NCI-H1417 (cell line): ENCODE measurements at places on chromosomes 5 and 9.

GRCh38 chr9:88322906-88323566 lies 65.2 kb upstream of the SPIN1 start:
- DNase-seq, result no peak

DNA sequence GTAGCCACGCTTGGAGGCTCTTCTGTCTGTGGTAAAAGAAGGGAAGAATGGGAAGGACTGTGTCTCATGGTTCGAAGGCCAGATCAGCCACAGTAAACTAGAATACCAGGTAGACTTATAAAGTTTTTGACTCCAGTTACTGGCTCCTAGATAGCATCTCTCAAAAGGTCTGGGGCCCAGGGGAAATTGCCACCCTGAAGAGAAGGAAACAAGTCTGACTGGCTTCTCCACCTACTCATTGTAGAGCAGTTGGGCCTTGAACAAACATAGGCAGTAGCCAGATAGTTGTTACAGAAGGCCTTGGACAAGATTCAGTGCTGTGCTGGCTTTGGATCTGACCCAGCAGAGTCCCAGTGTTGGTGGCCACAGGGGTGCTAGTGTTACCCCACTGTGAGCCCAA lies 890.4 kb downstream of the EFNA5 start:
- DNase-seq, result no peak

GRCh38 chr5:91207248-91207647 lies 175.9 kb downstream of the ARRDC3 start:
- DNase-seq, result no peak

GRCh38 chr5:54621048-54621447 lies 103.5 kb downstream of the SNX18 start:
- no peak for DNase-seq

DNA sequence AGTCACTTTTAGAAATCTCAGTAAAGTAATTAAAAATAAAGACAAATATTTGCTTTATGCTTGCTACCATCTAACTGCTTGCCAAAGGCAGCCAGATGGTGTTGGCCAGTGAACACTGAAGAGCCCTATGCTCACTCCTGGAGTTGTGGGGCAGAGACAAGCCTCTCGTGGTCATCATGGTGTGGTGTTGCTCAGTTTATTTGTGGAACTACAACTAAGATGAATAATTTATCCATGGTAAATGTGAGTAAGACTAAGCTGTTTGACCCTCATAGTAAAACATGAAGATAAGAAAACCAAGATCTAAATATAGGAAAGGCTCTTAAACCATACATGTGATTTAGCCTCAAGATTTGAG lies 100.7 kb downstream of the PDE8B start:
- DNase-seq, result no peak

DNA sequence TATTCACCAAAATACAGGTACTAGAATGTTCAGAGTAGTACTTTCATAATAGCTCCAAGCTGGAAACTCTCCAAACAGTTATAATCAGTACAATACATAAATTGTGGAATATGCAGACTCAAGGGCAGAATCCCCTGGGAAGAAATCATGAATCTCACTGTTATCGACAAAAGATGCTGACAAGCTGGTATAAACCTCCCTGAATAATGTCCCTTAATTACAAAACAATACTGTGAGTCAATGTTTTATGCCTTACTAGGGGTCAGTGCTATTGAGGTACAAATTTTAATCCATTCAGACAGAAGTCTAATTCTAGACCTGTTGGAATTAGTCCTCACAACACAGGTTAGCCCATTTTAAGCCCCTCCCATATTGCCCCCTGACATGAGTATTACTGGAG lies 532.3 kb downstream of the DTWD2 start:
- no peak for DNase-seq

GRCh38 chr9:79684711-79685575 lies 113.2 kb downstream of the TLE4 start:
- DNase-seq, result no peak

DNA sequence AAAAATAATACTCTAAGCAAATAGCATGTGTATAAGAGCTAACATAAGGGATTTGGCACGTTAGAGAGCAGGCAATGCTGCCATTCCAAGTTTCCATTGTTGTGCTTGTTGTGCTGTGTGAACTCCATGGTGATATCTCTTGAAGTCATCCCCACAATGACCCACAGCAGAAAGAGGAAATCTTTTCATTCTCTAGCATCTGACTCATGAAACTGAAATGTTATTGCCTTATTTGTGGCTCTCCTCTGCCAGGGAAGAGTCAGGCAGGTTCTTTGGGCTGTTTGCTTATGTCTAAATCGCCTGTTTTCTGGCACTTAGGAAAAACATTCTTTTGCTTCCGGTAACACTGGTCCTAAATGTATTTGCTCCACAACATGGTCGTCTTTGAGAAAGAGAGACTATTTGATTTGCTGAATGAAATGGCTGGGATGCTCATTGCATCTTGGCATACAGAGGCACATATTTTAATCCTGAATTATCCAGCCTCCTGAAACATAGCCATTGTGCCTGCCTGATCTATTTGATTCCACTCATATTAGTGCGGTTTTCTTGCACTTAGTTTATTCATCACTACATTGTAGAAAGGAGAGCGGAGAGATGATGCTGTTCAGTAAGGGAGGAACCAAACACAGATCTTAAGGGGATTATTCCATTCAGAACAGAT lies 188.8 kb downstream of the CSNK1G3 start:
- no peak for DNase-seq

DNA sequence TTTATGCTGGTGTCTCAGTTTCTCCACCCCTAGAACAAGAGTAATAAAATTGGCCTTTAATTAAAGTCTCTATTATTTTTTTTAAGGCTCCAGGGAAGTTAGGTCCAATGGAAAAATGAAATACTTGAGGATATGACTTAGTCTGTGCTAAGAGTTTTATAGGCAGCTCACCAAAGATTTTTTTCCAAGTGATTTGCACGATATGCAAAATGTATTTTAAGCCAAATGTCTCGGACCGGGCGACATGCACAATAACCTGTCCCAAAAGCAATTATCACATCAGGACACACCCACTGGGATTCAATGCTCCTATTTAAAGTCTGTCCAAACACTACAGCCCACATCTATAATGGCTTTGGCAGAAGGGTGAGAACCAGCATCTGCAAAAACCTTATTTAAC lies 136.1 kb upstream of the ANKH start:
- DNase-seq, result no peak

GRCh38 chr9:76004526-76004925 lies 114.1 kb downstream of the PCSK5 start:
- DNase-seq, result no peak

DNA sequence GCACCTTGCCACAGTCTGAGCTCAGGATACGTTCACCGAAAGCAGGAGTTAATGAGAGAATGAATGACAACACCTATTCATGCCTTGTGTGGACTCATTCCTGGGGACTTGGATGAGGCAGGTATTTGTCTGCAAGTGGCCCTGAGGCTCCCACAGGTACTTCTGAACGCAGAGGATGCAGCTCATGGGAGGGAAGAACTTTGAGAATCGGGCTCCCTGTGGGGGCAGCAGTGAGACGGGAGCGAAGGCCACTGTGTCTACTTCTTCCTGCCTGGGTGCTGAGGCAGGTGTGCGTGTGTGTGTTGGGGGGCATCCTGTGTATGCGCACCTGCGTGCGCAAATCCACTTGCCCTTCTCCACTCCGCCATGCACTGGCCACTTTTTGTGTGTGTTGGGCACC lies 42.2 kb downstream of the PTPN3 start:
- no peak for DNase-seq

GRCh38 chr5:36646100-36646499 lies 39.7 kb downstream of the SLC1A3 start:
- no peak for DNase-seq

DNA sequence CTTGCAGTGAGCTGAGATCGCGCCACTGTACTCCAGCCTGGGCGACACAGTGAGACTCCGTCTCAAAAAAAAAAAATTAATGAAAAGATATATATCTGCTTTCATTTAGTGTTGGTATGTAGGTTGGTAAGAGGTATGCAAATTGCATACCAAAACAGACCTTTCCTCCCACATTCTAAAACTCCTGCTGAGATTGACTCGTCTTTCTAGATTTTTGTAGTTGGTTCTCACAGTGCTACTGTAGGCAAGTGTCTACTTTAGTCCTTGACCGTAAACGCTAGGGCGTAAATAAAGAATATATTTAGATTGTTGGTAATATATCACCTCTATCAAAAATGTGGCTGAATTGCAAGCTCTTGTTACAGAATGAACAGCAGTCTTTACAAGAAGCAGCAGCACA lies 445.9 kb downstream of the CHSY3 start:
- no peak for DNase-seq

DNA sequence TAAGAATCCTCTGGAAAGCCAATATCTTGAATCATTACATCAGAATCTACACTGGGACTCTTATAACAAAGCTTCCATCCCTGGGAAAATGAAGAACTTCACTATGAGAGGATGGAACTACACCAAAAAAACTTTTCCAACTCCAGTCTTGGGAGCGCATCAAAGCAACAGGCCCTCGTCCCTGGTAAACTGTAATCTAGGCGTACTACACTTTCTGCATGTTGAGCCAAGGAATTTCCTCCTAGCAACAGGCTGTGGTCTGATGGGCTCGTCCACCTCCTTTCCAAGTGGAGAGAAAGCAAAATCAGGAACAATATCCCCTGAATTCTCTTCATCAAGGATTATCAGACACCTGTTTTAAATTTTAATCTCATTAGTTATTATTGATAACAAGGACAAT lies 94.1 kb downstream of the NFIB start:
- no peak for DNase-seq

- peak; percentile 33 for DNase-seq
Observed at GRCh38 chr9:91243029-91243428, 118.7 kb downstream of the AUH start.

DNA sequence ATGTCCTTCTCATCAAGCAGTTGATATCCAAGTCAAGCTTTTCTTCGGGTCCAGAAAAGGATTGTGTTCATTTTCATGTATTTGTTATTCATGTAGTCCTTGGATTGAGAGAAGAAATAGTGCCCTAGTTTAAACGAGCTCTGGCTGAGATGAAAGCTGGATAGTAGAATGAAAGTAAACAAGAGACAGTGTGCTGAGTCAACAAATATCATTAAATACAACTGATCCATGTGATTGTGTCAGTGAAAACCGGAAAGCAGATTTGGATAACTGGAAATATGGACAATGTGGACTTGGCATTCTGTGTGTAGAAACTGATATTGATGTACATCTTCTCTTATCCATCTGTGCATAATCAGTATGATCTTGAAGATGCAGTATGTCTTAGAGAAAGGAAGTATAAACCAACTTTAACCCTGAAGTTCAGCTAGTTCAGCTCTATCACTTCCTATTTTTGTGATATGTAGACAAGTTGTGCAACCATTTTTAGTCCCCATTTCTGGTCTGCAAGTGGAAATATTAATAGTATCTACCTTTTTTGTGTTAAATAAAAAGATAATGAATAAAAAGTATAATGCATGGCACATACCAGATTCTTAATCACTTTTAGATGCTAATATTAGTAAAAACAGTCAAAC lies 4.4 kb downstream of the MUSK start:
- no peak for DNase-seq

GRCh38 chr5:149374801-149375200 lies 4.3 kb downstream of the IL17B start:
- no peak for DNase-seq

GRCh38 chr5:138369706-138370105 lies 17.2 kb downstream of the KDM3B start:
- no peak for DNase-seq

DNA sequence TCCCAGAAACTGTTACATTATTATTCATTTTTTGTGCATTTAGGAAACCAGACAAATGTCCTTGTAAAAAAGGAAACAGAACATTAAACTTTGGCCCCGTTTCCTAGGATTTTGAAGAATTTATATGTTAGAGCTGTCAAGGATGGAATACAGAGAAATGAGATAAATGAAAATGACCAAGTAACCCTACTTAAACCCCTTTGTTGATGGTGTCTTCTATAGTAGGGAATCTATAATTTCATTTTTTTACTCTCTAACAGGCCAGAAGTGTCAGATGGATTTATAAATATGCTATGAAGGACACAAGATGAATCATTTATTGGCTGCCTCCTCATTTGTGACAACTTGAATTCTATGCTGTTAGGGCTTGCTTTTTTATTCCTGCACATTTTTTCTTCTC lies 1047.1 kb downstream of the PTPRD start:
- no peak for DNase-seq

DNA sequence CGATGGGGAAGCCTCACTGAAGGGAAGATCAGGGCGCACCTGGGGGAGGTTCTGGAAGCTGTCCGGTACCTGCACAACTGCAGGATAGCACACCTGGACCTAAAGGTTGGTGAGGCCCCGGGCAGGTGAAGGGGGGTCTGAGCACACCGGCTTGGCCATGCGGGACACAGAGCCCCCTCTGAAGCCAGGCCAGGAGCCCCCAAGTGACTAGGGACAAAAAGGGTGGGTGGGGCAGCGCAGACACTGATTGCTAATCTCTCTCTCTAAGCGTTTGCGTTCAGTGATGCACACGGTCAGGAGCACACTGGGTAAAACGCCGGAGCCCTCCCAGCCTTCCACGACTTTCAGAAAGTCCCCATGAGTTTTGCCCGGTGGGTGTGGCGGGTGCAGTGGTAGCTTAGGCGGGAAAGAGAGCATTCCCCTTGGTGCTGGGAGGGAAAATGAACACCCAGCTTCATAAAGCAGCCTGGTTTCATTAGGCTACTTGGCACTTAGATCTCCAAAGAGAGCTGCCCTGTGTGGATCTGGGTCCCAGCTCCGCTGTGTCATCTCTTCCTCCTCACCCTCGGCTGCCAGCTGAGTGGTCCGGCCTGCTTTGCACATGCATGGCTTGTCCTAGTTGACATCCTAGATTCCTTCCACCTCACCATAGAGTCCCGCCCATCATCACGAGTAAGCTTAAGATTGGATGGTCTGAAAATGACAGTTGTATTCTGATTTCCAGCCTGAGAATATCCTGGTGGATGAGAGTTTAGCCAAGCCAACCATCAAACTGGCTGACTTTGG lies 74.2 kb upstream of the OTULINL start:
- DNase-seq, result no peak

DNA sequence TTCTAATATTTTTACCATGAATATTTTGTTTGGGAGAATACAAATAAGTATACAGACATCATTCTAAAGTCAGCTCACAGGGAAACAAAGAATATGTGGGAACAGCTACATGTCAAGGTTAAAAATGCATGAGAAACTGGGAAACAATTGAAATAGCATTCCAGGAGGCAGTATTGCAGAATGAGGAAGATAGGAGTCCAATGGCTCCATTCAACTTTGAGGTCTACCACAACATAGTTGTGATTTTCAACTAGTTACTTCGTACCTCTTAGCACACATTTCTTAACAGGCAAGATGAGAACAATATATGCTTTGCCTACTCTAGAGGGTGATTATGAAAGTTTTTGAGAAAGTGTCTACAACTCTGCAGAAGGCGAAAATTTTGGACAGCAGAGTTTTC lies 35.2 kb upstream of the CAST start:
- no peak for DNase-seq

GRCh38 chr5:150809363-150809762 lies 30.8 kb downstream of the SMIM3 start:
- peak; percentile 62 for DNase-seq
